ENCODE measurements at places on chromosomes 7 and 10.

DNA sequence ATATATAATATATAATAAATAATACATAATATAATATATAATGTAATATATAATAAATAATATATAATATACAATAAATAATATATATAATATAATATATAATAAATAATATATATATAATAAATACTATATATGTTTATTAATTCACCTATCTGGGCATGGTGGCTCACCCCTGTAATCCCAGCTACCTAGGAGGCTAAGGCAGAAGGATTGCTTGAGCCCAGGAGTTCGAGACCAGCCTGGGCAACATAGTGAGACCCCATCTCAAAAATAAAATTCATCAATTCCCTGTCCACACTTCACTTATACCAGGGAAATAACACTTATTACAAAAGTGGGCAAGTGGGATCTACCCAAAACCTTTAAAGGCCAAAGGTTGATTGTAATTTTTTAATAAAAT, 281.1 kb downstream of the PRPF18 start:
- no peak for DNase-seq

DNA sequence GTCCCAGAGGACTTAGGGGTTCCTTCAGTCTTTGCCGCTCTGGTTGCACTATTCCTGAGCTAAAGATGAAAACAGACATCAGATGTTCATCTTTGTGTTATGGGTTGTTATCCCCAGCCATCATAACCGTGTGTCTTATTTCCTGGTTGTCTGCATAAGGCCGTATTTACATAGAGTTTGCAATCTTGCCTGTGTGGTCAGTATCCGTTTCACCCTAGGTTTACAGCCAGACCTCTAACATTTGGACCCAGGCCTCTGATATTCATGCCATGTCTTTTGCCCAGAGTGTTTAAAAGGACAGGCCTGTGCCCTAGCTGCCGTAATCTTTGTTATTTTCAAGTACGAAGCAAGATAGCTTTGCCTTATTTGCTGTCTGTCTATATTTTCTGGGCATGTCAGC, 26.6 kb downstream of the LRRC4 start:
- DNase-seq: no peak

- DNase-seq: no peak
Measured at GRCh38 chr7:65927489-65928448, 54.2 kb downstream of the GUSB start.

DNA sequence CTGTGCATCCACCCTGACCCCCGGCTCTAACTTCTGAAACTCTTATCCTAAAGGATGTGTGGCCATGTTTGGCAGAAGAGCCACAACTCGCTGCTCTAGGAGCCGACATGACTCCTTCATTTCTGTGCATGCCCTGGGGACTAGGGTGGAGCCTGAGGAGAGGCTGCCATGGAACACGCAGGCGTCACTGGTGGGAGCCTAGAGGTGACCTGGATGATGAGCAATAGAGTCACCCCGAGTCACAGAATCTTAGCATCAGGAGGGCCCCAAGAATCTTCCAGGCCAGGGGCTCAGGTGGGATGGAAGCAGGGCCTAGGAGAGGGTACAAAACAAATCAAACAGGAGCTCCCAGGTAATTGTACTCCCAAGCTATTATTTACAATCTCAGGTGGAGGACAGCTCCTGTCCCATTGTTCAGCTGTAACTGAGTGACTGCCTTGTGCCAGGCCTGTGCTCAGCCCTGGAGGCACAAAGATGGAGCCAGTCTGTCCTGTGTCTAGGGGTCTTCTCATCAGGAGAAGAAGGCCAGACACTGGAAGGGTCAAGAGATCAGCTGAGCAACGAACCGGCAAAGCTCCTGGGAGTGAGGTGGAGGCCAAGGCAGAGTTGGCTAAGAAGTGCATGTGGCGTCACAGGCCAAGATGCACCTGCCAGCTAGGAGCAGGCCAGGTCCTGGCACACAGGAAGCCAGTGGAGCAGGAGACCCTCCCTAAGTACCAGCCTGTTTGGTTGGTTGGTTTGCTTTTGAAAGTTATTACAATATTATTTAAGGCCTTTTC, 5.8 kb upstream of the ZNF22 start:
- no peak for DNase-seq

DNA sequence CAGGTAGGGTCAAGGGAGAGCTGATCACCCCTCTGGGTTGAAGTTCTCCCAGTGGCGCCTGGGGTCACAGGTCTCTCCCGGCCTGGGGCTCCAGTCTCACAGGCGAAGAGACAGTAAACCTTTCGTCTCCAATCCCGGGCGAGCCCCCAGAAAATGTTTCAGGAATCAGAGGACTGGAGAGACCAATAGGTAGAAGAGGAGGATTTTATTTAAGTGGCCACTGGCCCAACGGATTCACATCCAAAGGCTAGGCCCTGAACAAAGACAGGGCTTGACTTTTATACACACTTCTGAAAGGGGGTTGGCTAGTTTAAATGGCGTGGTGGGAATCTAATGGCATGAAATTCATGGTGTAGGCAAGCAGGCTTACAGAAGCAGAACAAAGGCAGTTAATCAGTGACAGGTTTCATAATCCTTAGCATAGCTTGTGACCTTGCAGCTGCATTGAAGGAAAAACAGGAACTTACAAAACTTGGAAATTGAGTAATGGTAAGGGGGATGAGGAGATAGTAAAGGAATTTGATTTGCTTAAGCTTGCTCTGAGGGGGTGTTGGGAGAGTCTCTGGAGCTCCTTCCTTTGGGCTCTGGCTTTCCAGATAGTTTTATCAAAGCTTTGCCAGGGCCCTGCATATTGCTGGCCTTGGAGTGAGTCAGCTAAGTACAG, 105.5 kb downstream of the TRIM24 start:
- DNase-seq: no peak

DNA sequence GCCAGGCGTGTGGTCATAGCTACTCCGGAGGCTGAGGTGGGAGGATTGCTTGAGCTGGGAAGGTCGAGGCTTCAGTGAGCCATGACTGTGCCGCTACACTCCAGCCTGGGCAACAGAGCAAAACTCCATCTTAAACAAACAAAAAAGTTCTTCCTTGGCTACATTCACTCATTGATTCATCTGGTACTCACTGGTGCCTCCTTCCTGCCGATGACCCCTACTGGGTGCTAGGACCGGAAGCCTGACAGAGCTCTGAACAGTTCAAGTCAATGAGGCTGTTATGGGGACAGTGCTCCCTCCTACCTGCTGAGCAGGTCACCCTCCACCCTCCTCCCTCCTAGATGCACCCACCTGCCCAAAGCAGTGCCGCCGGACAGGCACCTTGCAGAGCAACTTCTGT, 4.9 kb downstream of the PCOLCE start:
- DNase-seq: no peak

DNA sequence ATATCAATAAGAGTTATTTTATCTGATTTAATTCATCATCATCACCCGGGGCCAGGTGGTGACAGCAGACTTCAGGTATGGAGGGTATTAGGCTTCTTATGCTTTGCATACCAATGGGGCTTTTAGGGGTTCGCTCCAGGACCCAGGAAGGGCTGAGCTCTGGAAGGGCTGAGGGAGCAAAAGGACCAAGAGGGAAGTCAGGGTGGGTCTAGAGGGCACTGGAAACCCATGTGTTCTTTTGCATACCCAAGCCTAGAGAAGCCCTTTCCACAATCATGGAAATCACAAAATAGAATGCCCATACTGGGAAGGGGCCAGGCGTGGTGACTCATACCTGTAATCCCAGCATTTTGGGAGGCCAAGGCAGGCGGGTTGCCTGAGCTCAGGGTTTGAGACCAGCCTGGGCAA, 30.9 kb upstream of the VCL start:
- no peak for DNase-seq

DNA sequence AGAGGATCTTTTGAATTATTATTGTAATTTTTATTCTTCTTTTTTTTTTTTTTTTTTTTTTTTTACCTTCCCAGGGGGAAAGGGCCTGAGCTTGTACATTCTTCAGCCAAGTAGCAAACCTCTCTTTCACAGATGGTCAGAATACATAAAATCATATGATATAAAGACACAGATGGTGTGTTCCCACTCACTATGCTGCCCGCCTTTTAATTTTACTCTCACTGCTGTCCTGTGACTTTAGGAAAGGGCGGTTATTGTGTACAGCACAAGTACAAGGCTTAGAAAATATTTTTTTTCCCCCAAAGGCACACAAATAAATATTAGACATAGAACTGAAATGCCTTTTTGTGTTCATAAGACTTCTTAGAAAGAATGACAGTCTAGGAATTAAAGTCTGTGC, 213.6 kb downstream of the RPS24 start:
- no peak for DNase-seq

DNA sequence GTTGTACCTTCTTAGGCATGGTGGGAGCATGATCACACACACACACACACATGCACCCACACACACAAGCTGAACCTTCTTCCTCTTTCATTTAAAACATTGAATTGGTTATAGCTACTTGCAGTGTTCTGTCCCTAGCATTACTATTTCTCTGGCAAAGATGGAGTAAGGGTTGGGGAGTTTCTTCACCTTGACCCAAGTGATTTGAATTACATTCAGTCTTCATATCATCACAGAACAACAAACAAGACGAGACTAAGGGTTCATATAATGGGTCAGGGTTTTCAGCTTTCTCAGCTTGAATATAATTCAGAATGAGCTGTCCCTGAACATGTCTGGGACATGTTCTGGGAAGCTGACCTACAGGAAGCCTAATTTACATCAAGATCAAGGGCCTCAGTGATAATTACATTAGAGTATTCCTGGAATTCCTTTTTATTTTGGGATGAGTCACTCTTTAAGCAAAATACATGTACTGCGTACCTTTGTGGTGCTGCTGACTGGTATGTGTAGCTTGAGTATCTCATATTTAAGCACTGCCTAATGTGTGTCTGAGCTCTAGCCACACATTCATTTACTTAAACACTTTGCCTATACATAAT, 213.5 kb upstream of the TMEM229A start:
- DNase-seq: no peak

DNA sequence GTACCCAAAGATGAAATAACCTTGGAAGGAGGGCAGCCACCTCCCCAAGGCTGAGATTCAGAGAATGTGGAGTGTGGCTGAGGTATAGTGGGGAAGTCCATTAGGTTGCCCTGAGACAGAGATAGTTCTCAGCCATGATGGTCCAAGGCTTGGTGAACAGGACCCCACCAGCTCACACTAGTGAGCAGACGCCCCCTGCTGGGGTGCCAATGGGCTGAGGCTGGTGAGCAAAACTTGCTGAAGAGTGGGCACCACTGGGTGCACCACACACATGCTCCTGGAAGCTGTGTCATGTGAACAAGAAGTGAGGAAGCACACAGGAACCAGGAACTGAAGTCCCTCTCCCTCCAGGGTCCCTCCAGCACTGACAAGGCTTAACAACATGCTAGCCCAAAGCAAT, 8.9 kb downstream of the FBXL13 start:
- no peak for DNase-seq

- no peak for DNase-seq
Measured at GRCh38 chr10:104450954-104451353, 97.3 kb downstream of the CFAP58 start.

- DNase-seq: no peak
Measured at GRCh38 chr7:23893176-23893941, 183.3 kb downstream of the STK31 start.
